ENCODE measurements at places on chromosomes 7 and 10.

DNA sequence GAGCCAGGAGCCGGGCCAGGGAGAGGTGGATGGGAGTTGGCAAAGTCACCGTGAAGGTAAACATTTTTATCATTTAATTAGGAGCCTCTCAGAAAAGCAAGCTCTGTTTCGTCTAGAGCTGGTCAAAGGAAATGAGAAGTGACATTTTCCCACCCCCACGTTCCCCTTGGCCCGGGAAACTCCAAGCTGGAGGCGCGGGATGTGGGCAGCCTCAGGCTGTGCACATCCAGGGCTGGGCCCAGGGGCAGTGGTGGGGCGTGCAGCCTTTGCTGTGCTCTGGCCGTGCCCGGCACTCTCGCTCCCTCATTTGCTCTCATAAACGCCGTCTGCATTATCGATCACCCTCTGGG, 135.6 kb upstream of the RET start:
- DNase-seq = no peak

DNA sequence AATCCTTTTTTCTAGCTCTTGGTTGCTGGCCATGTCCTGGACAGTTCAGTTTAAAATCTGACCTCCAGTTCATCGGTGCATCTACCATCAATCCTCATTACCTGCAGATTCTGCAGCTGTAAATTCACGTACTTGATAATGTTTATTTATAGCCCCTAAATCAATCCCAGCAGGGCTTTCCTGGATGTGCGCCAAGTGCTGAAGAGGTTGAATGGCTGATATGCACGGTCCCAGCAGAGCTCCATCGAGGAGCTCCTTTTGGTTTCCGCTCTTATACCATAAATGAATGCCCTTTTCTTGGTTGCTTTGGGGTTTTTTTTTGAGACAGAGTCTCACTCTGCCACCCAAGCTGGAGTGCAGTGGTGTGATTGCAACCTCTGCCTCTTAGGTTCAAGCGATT, 91.2 kb upstream of the CCZ1B start:
- no peak for DNase-seq

GRCh38 chr10:49643241-49644034, 29.6 kb downstream of the CHAT start:
- DNase-seq = no peak

GRCh38 chr10:43077421-43078171, 727 bp downstream of the RET start:
- no peak for DNase-seq

DNA sequence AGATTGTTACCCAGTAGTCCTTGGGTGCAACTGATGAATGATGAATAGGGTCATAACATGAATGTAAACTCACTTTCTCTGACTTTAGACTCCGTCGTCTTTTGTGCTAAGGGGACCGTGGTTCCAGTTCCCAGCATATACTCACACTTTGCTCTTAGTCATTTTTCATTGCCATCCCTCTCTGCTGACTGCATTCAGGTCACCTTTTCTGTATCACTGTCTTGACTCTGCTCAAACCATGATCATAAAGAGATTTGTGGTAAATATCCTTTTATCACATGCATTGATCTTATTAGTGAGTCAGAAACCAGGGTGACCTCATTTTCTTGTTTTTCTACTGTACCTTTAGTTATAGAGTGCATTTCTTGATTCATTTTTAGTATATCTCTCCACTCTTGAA, 141.1 kb upstream of the AGR3 start:
- no peak for DNase-seq

- DNase-seq = no peak
Observed at GRCh38 chr10:97573021-97573420, 442 bp downstream of the ANKRD2 start.

DNA sequence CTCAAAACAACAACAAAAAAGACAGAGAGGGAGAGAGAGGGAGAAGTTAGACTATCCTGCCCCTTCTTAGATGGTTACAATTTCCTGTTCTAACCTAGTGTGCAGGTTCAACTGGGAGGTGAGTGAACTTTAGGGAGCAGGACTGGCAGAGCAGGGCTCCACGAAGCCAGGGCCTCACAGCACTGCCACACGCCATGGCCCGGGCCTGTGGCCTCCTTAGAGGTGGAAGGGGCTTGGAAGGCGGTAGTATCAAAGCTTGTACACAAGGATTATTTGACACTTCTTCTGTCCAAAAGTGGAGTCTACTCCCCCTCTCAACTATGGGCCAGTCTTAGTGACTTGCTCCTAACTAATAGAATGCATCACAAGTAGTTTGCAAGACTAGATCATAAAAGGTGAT, 62.9 kb upstream of the TMEM72 start:
- no peak for DNase-seq

DNA sequence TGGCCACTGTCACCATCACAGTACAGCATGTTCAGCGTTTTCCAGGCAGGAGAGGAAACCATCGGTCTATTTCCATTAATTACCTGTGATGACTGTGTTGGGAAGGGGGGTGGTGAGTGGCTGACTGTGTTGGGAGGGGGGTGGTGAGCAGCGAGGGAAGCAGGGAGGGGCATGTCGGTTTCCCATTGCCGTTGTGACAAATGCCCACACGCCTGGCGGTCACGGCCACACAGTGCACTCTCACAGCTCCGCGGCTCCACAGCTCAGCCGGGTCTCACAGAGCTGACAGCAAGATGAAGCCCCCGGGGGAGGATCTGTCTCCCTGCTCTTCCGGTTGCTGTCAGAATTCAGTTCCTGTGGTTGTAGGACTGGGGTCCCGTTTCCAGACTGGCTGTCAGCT, 39.0 kb downstream of the AP5Z1 start:
- no peak for DNase-seq

GRCh38 chr10:22002591-22003176, 846 bp downstream of the DNAJC1 start:
- peak; percentile 25 for DNase-seq

GRCh38 chr7:140062528-140063299, at the start of gene PARP12:
Gene PARP12 (minus strand): TSS chr7:140062951. CDS start chr7:140062847, 104 bp downstream.
- DNase-seq = peak; percentile 80

GRCh38 chr7:33632840-33633525, 272.4 kb upstream of the BMPER start:
- no peak for DNase-seq

DNA sequence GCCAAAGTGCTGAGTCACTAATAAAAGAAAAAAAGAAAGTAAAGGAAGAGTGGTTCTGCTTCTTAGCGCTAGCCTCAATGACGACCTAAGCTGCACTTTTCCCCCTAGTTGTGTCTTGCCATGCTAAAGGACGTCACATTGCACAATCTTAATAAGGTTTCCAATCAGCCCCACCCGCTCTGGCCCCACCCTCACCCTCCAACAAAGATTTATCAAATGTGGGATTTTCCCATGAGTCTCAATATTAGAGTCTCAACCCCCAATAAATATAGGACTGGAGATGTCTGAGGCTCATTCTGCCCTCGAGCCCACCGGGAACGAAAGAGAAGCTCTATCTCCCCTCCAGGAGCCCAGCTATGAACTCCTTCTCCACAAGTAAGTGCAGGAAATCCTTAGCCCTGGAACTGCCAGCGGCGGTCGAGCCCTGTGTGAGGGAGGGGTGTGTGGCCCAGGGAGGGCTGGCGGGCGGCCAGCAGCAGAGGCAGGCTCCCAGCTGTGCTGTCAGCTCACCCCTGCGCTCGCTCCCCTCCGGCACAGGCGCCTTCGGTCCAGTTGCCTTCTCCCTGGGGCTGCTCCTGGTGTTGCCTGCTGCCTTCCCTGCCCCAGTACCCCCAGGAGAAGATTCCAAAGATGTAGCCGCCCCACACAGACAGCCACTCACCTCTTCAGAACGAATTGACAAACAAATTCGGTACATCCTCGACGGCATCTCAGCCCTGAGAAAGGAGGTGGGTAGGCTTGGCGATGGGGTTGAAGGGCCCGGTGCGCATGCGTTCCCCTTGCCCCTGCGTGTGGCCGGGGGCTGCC, at the start of gene IL6:
TSS of gene IL6 (plus strand) at position 294 of the 807 bp plus-strand sequence. CDS start at position 357, 63 bp downstream.
- no peak for DNase-seq

- DNase-seq = no peak
Observed at GRCh38 chr10:89482256-89482655, 53.1 kb downstream of the SLC16A12 start.

- DNase-seq = no peak
Observed at GRCh38 chr7:131307627-131308026, 20.0 kb upstream of the MKLN1 start.

DNA sequence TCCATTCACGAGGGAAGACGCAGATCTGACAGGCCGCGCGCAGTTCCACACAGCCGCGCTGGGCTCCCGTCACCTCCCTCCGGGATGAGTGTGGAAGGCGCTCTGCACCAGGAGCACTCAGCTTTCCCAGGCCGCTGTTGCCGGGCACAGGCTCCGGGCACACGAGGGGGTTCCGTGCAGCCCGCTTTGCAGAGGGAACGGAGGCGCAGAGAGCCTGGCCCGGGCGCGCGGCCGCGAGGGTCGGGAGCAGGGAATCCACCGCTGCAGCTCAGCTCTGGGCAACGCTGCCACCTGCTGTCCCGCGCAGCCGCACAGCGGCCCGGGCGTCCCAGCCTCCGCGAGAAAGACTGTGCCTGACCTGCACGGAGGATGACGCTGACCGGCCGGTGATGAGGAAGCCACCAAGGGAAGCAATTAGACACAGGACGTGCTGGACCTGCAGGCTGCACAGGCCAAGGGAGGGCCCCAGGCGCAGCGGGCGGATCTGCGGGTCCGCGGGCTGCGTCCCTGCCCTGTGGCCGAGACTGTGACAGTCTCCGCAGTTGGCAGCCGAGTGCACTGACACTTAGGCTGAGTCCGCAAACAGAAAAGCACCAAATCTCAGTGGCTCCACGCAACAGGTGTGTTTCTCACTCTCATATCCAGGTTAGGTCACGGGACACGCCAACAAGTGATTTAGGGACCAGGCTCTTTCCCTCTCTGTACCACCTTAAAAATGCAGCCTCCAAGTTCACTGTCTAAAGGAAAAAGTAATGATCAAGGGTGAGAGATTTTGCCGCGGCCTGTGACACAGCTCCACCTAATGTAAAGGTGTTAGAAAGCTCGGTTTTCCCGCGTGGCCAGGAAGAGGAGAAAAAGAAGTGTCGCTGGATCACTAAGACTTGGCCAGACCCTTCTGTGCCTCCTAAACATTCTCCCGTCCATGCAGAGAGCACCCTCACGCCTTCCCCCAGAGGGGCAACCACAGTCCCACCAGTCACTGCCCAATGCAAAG, 94.5 kb downstream of the SEC61G start:
- no peak for DNase-seq

GRCh38 chr10:121221072-121221471, 369.9 kb downstream of the WDR11 start:
- DNase-seq = no peak

- no peak for DNase-seq
Observed at GRCh38 chr10:74813381-74814259, 12.8 kb upstream of the KAT6B start.

DNA sequence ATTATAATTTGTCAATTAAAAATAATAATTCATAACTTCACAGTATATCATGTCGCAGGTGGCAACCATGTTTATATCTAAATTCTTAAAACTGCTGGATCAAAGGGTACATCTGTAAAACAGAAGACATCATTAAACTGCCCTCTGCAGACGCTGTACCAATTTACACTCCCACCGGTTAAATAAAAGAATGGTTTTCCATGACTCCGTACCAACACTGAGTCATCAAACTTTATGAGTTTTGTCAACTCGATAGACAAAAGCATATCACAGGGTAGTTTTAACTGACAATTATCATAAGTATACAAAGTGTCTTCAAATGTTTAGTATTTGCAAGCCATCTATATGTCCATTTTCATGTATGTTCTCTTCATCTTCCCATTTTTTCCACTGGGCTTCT, 5.7 kb upstream of the GSTK1 start:
- DNase-seq = no peak

DNA sequence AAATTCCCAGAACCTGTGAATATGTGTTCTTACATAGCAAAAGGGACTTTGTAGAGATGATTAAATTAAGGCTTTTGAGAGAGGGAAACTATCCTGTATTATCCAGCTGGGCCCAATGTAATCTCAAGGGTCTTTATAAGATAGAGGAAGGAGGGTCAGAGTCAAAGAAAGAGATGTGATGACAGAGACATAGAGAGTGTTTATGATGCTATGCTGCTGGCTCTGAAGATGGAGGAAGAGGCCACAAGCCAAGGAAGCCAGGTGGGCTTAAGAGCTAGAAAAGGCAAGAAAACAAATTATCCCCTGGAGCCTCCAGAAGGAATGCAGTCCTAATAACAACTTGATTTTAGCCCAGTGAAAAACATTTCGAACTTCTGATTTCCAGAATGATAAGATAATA, 15.3 kb upstream of the SKAP2 start:
- no peak for DNase-seq

DNA sequence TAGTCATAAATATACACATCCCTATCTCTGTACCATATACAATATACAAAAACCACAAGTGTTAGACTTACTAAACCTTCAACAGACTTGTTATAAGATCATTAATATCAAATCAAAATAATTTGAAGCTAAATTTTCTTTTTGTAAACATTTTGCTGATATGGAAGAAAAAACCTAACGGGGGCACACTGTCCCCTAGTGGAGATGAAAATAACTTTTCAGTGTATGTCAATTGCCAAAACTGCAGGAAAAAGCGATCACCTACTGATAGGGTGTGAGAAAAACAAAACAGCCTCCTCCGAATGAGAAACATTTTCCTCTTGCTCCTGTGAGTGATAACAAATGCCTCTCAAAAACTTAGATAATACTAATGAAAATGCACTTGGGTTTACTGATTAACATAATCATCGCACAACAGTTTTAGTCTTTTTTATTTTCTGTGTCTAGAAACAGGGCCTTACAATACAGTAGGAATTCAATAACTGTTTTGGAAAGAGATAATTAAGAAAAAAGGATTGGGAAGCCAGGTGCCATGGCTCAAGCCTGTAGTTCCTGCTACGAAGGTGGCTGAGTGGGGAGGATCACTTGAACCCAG, 322.7 kb downstream of the CRPPA start:
- no peak for DNase-seq

DNA sequence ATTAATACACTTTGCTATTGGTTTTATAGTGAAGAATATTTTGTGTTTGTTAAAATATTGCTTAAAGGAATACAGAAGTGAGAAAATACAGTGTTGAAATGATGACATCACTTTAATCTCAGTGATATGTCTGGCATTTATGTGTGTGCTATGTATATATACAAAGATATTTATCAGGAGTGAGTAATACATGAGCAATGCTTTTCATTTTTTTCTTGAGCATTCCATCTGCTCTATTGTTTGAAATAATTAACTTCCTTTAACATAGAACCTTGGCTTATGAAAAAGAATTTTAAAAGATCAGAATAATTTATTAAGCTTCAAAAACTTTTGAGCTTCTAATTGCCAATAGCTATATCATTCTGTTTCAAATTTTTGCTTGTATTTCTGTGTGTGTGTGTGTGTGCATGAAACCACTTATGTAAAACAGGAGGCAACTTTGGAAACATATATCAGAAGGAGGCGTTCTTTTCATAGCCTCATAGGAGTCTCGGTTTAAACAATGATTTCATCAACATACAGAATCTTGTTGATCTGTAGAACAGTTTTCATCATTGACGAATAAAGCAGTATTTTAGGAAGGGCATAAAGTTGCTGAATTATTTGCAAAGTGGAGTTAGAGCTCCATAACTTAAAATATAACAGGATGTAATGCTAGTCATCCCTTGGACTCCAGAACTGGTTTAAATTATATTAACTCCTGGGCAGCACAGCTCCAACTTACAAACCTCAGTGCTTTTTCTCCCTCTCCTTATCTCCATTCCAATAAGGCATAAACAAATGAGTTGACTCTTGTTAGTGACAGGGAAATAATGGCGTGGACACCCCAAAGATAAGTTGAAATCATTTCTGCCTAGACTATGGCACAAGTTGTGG, 228.4 kb upstream of the DGKB start:
- DNase-seq = no peak

GRCh38 chr10:61897671-61898434, 3.6 kb upstream of the ARID5B start:
- DNase-seq = no peak

Data from stimulated activated naive CD4-positive, alpha-beta T cell treated with Interleukin-2 at 50 U/mL for 16 hours (primary cell).